ENCODE measurements at places on chromosomes 3 and 15.

- no peak for DNase-seq
Measured at GRCh38 chr3:133967992-133968892, 61.5 kb downstream of the SLCO2A1 start.

GRCh38 chr3:15065550-15066007 is 464 bp upstream of the MRPS25 start:
- no peak for DNase-seq

- no peak for DNase-seq
Measured at GRCh38 chr3:19220311-19220710, 72.0 kb downstream of the KCNH8 start.

DNA sequence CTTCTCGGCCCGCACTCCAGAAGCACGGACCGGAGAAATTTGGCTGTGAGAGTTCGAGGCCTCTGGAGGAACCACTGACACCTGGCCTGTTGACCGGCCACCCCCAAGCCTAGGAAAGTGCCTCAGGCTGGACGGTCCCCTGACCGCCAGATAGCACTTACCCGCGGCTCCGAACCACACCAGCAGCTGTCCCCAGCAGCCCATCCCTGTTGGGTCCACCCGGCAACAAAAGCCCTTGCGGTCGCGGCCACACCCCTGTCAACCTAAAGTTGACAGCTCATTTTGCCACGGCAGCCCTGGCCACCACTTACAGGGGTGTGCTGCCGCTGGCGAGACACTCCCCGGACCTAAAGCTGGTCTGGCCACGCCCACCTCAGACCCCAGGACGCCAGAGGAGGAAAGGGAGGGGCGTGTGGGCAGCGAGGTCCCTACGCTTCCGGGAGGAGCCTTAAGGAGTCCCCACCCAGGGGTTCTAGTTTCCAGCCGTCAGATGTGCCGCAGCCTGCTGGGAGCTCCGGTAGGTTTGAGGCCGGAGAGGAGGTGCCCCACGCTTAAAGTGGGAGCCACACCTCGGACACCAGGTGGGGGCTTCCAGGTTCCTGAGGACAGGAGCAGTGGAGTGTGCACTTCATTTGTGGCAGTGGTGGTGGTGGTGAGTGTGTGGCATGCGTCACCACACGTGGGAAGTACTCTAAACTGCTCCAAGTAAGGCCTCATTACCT is at the start of gene LTK:
Gene LTK, minus strand, starts transcription at position 322 of the 722 bp plus-strand sequence. Its CDS starts 118 bp downstream, at position 204.
- DNase-seq, result no peak

- no peak for DNase-seq
Measured at GRCh38 chr15:43872416-43873020, 45.7 kb downstream of the WDR76 start.

DNA sequence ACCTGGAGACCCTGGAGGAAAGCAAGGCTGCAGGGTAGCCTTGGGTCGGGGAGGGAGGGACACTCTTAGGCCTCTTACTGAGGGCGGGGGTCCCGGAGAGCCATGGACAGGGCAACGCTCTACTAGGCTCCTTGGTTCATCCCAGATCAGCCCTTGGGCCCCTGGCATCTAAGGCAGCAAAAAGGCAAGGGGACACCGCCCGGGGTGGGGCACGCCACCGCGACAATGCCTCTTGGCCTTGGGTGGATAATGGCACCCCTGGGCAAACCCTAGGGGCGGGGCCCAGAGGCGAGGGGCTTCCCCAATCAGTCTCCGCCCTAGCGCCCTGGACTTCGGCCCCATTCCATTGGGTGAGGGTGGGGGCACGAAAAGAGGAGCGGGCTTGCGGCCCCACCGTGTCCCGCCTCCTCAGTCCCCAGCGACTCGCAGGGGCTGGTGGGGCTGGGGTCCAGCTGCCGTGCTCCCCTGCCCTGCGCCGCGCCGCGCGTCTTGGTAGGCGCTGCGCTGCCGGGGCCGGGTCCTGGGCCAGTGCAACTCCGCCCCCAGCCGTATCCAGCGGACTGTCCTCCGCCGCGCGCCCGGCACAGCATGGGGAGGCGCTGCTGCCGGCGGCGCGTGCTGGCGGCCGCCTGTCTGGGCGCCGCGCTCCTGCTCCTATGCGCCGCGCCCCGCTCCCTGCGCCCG is at the start of gene CHST13:
Gene CHST13, plus strand, starts transcription at position 411 of the 684 bp plus-strand sequence. Its CDS starts 178 bp downstream, at position 589.
- no peak for DNase-seq

Measured in GM18507 (cell line).